ENCODE measurements at places on chromosomes 2 and 18.

- DNase-seq = no peak
Observed at GRCh38 chr2:234989183-234989701, 37.4 kb downstream of the SH3BP4 start.

DNA sequence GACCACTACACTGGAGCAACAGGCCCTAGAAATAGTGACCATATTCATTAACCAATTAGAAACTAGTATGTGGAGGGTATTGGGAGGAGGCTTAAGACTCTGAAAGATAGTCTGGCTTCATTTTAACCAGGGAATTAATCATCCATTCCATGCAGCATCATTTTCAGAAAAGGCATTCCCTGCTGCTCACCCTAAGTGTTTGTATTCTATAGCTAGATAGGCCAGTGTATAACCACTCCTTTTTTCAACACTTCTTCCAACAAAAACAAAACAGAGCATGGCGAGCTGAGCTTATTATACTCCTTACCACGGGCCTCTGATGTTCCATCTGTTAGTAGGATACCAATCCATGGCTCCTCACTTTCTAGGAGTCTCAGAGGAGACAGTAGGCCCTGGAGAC lies 112.0 kb upstream of the PKDCC start:
- DNase-seq = no peak

DNA sequence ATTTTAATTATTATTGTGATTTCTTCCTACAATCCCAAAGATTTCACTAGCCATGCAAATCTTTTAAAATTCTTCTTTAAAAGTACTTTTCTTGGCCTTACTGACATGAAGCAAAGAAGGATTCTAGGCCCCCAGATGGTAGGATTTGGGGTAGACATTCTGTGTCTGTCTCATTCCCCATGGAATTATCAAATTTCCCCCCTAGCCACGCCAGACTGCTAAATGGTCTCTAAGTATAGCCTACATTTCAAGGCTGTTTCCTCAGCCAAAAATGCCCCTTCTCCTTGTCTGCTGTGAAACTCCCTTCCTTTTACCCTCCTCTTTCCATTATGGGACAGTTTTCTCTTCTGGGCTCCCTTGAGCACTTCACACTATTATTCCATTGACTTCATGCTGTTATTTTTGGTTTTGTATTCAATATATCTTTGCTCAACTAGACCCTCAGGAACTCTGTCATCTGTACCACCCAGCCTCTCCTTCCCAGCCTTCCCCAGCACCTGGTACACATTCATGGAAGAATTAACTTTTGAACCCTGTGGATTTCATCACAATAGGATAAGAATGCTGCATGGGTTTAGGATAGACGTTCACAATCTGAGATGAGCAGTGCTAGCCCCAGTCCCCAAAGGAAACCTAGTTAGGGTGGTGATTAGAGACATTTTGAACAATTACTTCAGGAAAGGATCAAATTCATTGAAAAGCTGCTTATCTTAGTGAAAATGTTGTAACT lies 21.5 kb upstream of the CYP1B1 start:
- DNase-seq = no peak

DNA sequence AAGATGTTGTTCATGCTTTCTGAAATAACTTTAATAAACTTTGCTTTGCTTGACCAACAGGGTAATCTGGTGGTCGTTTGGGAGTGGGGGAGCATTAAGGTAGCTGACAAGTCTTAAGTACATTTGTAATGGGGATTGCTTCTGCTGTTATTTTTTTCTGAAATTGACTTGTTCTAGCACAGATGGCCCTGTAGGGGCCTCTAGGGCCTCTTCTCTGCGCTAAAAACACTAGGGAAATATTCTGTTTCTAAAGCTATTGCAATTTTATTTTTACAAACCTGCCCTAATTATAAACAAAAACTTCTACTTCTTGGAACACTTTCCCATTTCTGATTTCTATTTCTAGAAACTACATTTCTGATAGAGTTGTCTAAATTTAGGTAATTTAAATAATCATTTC lies 191.3 kb upstream of the KCNJ3 start:
- no peak for DNase-seq

GRCh38 chr2:20611077-20611843 lies 39.6 kb downstream of the HS1BP3 start:
- DNase-seq = no peak

DNA sequence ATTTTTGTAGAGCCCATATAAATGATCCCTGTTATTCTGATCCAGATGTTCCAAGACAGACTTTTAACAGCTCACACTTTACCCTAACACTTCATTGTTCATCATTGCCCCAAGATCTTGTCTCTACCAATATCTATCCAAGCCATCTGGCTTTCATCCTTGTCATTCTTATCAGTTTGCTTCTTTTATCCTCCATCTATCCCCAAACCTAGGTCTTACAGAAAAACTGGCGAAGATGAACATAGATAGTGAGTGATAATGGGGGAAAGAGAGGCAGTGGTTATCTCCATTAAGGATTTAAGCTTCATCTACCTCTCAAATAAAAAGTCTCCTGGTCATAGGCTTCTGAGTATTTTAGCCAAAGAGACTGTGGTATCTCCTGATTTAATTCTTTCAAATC lies 89.5 kb downstream of the DHRS9 start:
- DNase-seq = no peak

- DNase-seq = no peak
Observed at GRCh38 chr18:76955524-76956170, 133.3 kb downstream of the ZNF236 start.

- DNase-seq = no peak
Observed at GRCh38 chr2:51706220-51706619, 674.3 kb upstream of the NRXN1 start.

DNA sequence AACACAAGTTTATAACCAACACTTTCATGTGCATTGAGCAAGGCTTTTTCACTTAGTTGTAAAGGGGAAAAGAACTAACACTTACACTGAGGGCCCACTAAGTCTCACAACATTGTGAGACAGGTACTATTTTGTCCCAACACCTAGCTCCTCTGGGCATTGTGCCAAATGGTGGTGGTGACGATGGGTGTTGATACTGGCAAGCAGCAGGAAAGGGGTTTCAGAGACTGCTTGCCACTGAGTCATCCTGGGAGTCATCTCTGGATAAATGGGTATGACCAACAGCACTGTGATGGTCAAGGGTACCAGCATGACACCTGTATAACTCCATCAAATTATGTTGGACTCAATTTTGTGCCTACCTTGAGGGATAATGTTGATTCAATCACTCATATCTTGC lies 138.8 kb upstream of the ITGA6 start:
- DNase-seq = no peak

DNA sequence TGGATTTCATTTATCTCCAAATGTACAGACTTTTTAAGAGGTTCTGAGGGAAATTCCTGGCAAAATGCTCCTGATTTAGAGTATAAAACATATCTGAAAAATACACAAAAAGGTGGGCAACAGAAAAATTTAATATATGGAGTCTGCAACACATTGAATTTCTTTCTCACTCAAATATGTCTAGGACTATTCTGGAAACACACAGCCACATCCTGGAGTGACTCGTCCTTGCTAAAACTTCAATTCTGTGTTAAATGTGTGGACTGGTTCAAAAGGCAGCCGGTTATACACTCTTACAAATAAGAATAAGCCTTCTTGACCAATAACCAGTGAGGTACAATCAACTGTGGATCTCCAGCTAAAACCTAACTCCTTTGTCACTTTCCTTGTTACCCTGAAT lies 44.1 kb upstream of the RND3 start:
- DNase-seq = no peak

DNA sequence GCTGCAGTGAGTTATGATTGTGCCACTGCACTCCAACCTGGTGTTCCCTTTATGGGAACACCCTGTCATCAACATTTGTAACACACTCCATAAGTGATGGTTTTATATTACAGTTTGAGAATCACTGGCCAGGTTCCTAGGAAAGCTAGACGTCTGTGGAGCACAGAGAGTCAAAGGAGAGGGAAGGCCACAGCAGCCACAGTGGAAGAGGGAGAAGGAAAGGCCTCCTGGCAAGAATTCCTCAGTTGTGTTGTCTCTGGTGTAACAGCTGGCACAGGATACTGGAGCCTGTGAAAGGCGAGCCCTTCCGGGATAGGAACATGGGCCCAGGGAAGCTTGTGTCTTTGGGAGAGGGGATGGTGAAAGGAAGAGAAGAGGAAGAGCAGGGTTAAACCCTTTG lies 360.5 kb upstream of the PIK3C3 start:
- no peak for DNase-seq

DNA sequence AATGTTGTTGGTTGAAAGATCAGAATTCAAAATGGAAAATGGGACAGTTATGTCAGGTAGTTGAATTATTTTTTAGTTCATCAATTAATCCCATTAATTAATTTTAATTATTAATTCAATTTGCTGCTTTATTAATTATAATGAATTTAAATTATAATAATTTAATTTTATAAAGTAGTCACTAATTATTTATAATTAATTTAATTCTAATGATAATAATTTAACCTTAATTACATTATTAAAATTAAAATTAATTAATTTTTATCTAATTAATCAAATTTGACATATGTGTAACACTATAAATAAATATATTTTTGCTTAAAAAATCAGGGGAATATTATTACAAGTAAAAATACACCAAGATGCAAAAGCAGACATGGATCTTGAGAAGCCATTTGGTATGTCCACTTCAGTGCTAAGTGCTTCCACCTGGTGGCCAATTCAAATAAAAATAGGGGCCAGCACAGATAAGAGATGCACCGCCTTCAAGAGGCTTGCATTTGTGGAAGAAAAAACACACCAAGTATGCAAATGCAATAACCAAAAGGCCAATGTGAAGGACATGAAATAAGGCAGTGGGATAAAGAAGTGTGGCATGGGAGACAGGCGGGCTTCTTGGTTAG lies 73.2 kb downstream of the MBP start:
- no peak for DNase-seq

- peak; percentile 33 for DNase-seq
Observed at GRCh38 chr2:209525834-209526281, 102.0 kb downstream of the MAP2 start.

DNA sequence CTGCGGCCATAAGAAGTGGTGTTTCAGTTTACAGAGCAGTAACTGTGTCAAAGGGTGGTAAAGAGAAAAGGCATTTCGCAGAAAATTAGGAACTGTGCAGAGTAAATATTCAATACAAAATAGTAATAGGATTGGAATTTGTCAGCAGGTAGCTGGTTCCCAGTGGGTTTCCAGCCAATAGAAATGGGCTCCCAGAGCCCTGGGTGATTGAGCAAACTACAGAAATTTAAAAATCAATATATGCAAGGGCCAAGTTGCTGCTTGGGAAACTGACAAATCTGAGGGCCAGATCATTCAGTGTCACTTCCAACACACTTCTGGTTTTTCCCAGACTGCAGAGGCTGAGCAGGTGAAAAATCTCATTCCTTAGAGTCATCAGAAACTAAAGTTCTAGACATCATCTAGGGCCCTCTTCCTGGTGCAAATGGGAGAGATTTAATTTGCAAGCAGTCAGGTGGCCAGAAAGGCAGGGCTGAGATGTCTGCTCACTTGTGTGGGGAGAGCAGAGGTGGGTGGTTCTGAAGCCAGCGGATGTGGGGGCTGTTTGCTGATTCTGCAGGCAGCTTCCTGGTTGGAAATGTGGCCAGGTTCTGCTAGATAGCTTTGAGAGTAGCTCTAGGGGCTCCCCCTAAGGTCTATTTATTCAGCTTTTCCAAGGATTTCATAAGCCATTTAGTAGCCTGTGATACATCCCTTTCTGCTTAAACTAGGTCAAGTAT lies 182.4 kb downstream of the NCK2 start:
- DNase-seq = no peak

GRCh38 chr18:42860548-42860947 lies 254.9 kb downstream of the RIT2 start:
- DNase-seq = no peak

GRCh38 chr18:23977719-23978483 lies 36.7 kb upstream of the TTC39C start:
- DNase-seq = no peak

DNA sequence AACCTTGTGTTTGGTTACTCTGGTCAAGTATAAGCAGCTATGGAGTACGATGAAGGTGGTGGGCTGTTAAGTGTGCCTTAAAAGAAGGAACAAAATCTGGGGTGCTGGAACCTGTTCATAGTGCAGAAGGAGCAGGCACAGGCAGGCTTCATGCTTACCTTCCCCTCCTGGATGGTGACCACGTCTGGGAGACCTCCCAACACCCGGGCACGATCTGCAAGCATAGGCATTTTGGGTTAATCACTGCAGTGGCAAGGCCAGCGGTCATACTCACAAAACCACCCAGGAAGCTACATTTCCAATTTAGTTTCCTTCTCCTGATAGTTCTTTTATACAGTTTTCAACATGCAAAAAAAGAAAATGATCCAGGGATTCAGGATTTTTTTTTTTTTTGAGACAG lies 58.7 kb upstream of the LPIN2 start:
- DNase-seq = no peak

- no peak for DNase-seq
Observed at GRCh38 chr2:199312931-199313330, 144.8 kb downstream of the SATB2 start.

GRCh38 chr2:45256867-45257641 lies 247.8 kb upstream of the SIX2 start:
- no peak for DNase-seq

GRCh38 chr2:86785456-86785855 lies 5.3 kb downstream of the CD8A start:
- DNase-seq = no peak

GRCh38 chr2:108263401-108263800 lies 23.6 kb downstream of the SULT1C3 start:
- DNase-seq = no peak

GRCh38 chr18:58413667-58414628 lies 214.9 kb downstream of the ALPK2 start:
- DNase-seq = no peak

DNA sequence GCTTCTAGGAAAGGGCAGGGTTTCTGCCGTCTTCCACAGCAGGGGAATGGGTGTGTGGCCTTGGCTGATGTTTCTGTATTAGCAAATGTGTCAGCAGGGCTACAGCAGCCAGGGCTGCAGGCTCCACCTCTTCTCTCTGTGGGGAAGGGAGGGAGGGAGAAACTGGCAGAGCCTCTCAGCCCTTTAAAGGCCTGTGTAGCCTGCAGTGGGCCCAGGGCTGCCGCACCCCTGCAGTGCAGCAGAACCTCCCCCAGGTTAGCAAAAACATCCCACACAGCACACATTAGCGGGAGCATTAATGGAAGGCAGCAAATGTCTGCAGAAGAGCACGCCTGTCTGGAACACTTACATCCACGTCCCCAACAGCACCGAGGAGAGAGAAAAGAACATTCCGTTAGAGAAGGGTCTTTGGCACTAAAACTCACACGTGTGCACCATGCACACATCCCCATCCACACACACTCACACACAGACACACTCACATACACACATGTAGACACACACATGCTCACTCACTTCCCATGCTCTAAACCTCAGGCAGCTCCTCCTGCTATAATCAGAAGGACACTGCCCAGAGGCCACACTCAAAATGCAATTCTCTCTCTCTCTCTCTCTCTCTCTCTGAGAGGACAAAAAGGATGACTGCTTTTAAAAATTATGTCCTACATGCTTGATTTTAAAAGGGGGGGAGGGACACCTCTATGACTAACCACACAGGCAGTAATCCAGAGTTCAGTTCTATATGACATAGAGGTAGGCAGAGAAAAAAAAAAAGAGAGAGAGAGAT lies 24.1 kb downstream of the MRPL35 start:
- DNase-seq = no peak

Measured in SIG-M5 (cell line).